ENCODE measurements at places on chromosomes 11 and 22. TPM values are rescaled to one million over a fixed set of nuclear protein-coding genes. Genes with fewer than 3 reads are reported as not detected.

DNA sequence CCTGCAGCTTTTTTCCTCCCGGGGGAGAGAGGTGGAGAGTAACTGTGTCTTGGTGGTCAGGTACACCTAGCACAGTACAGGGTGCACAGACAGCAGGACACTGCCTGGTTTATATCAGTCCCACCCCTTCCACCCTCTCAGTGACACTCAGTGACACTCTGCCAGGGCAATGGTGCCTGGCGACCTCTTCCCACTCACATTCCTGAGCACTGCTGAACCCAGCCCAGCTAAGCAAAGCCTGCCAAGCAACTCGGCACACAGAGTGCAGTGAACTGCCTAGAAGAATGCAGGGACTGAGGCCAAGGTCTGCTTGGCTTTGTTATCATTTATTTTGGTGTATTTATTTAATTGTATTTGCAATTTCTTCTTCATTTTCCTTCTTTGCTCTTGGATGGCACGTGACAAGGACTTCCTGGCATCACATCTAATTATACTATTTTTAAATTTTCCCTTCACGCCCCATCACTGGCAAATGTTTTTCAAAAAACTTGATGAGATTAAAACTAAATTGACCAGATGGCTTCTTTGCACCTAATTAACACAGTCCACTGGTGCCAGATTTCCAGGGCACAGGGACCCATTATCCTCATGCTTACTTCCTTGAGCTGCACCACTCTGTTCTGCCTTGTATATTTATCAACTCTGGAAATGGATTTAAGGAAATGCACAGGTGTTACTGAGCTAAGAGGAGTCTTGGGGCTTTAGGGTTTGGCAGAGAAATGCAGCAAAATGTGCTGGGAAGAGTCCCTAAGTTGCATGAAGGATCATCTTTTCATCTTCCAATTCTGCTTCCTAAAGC, 205.6 kb downstream of the ADAMTS15 start:
- no peak for DNase-seq

The C22orf42 gene
- not detected for total RNA-seq

GRCh38 chr11:2090172-2091111, 48.7 kb downstream of the IGF2 start:
- peak; percentile 15 for DNase-seq

DNA sequence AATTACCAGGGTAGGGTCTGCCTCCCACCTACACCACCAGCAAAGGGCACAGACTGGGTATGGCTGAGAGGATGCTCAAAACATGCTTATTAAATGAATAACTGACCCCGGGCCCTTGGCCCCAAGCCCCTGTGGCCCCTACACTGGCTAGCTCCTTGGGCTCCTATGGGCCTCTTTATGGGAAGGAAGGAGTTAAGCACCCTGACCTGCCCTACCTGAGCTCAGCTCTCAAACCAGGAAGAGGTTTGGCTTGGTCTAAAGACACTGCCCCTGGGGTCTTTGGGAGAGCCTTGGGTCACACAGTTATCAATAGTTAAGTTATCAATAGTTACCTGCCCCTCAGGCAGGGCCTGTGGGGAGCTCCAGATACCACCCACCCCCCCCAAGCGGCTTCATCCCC, 1.2 kb downstream of the USH1C start:
- no peak for DNase-seq

DNA sequence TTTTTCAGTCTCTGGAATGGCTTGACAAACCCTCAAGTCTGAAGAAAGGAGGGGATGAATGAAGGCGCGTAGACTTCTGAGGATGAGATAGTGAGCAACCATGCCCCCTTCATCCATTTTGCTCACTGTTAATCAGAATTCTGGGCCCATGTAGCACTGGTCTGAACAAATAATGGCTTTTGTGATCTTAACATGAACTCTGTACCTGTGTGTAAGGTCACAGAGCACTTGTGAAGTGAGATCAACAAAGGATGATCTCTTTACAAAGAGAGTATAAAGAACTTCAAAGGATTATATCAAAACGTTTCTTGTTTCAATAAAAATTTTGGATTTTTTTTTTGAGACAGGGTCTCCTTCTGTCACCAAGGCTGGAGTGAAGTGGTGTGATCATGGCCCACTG, 976.7 kb downstream of the OPCML start:
- no peak for DNase-seq

- no peak for DNase-seq
These were observed 8.5 kb upstream of the ZNRF3 start for GRCh38 chr22:28874811-28875320.

DNA sequence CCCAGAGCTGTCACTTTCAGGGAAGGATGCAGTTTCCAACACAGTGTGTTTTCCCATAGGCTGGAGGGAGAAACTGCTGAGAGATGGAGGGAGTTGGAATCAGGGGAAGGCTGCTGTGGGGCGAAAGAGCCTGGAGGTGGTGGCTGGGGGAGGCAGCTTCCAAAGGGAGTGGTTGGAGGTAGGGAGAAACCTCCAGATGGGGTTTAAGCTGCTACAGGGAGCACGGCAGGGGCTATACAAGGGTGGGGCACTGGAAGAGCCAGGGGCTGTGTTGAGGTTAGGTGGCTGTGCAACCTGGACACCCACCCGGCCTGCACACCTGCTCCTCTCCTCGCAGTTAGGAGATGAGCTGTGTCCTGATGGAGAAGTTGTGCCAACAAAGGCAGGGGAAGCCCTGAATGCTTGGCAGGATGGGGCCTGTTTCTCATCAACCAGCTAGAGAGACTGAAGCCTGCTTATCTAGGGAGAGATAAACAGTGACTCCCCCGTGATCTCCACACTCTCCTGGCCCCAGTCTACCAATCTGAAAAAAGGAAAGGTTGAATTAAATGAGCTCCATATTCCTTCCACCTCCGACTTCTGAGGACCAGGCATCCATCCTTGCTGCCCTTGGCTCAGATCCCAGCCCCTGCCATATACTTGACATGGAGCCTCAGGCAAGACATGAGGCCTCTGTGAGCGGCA, 3.6 kb upstream of the SLCO2B1 start:
- no peak for DNase-seq

The LRP4 gene
- total RNA-seq, result 0.06 TPM

GRCh38 chr22:27045103-27045947, 387.9 kb downstream of the MIAT start:
- DNase-seq, result no peak

GRCh38 chr22:39949964-39950737, 10.0 kb upstream of the TMA7B start:
- no peak for DNase-seq

DNA sequence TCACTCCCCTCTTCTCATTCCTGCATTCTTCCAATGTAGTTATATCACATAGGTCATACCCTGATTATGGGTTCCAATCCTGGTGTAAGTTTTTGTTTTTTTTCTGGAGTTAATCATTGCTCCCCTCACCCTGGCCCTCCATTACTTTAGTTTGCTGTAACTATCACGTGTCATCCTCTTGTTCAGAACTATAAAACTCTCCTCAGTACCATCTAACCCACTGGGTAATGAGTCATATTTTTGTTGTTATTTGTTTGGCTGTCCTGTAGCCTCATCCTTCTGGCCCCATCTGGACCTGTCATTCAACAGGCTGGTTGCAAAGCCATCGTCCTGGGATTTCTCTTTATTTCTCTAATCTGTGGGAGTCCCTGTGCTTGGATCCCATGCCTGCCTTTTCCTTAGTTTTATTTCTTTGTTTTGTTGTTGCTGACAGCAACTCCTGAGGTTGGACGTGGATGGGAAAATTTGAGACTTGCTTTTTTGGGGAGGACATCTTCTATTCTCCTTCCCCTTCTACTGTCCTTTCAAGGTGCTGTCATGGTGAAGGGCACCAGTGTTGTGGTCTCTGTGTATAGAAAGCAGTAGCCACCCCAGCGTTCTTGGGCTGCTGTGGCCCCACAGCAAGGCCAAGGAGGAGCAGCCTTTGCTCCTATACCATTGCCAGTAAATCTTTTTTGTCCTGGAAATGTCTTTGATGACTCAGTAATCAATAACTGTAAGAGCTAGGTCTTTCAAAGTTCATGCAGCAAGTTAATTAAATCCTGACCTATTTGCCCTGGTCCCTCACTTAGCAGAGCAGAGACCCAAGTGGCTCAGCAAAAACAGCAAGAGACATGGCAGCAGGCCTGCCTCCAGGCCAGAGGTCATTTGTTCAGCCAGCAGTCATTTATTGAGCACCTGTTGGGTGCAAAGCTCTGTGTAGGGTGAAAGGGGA, 82.5 kb downstream of the C22orf31 start:
- no peak for DNase-seq

GRCh38 chr11:30471244-30471643, 114.9 kb downstream of the MPPED2 start:
- DNase-seq, result no peak

The DDB1 gene
- 168 TPM for total RNA-seq

- DNase-seq, result no peak
These were observed 405.7 kb downstream of the AASDHPPT start for GRCh38 chr11:106482917-106483785.

- DNase-seq, result no peak
These were observed 734 bp downstream of the ZNF280B start for GRCh38 chr22:22507743-22508273.

The MS4A8 gene
- not detected for total RNA-seq

DNA sequence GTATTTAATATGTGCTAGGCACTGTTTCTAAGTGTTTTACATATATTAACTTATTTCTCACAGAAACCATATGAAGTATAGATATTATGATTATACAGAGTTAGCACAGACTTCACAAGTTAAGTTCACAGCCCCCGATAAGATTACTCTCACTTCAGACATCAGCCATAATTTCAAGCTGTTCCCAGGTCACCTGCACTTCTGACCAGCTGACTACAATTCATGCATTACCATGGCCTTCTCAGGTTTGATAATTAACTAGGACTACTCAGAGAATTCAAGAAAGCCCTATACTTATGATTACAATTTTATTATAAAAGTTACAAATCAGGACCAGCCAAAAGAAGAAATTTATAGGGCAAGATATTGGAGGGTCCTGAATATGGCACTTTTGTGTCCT, 68.2 kb upstream of the RRM1 start:
- DNase-seq, result no peak

DNA sequence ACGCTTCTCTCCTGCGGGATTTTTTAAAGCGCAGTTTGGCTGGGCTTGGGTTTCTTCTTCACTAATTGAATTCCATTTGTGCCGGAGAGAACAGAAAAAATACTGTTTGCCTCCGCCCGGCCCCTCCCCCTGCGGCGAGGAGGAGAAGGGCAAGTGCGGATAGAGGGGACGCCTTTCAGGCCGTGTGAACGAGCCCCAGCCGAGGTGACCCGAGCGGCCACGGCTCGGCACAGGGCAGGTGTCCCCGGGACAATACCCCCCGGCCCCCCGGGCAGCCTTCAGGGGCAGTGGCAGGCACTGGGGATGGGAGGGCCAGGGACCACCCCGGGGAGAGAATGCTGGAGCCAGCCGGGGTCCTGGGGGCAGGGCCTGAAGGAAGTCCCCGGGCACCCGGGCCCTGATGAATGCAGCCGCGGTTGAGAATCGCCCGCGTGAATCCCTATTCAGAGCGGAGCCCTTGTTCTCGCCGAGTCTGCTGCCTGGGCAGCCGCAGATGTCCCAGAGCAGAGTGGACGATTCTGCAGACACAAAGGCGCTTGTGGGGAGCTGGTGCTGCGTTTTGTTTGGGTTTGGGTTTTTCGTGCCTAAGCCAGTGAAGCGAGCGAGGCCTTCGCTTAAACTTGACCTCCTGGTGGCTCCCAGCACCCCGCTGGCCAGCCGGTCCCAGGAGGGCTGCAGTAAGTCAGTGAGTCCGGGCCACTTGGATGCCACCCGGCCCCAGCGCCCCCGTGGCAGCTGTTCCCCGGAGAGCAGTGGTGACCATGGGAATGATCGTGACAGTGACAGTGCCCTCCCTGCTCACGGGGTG, 96.0 kb downstream of the WNT7B start:
- no peak for DNase-seq

The ARHGAP8 gene
- 2.9 TPM for total RNA-seq

The HYOU1 gene
- total RNA-seq, result 76.5 TPM

The TMEM45B gene
- total RNA-seq, result 1.5 TPM

DNA sequence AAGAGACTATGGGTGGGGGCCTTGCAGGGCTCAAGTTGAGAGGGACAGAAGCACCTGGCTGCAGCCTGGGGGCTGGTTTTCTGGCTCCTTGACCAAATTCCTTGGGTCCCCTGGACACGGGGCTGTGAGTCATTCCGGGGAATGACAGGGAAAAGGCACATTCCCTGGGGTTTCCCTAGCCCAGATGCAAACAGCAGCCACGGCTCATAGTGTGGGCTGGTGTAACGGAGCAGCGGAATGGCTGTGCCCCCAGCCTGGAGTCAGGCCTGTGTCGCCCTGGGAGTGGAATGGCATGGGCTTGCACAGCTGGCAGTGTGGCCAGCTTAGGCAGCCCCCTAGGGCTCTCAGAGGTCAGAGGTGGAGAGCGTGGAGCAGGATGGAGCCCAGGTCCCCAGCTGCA, 77.6 kb upstream of the KCNQ1OT1 start:
- DNase-seq, result peak; percentile 21

The PKNOX2 gene
- not detected for total RNA-seq

The TRIM51 gene
- total RNA-seq, result not detected

The TMEM258 gene
- 127 TPM for total RNA-seq

GRCh38 chr22:26364066-26365015, 64.7 kb upstream of the ASPHD2 start:
- DNase-seq, result no peak

DNA sequence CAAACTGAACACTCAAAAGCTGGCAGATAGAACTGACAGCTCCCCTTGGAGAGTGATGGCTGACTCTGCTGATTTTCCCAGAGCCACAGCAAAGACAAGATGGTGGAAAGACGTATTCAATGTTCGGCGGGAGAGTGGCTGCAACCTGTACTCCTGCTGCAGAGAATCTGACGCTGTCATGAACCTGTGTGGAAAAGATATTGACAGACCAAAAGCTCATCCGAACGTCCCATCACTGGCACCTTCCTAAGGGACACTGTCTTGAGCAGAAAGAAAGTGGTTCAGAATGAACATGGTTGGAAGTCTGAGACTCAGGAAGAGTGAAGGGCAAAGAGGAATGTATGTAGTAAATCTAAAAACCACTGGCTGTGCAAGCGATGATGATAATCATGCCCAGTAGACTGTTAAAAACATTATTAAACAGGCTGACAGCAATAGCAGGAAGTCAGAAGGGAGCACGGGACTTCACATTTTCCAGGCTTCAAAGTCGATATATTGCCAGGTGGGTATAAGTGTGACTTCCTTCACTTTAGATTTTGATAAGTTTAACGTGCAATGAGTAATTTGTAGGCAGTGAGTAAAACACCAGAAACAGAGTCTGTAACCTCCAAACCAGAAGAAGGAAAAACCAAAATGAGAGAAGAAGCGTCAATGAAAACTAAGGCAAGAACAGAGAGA, 6.2 kb upstream of the IL17REL start:
- no peak for DNase-seq
